PC-9 (cell line): ENCODE measurements at places on chromosomes 6 and 20. TPM values are rescaled to one million over a fixed set of nuclear protein-coding genes. Genes with fewer than 3 reads are reported as not detected.

DNA sequence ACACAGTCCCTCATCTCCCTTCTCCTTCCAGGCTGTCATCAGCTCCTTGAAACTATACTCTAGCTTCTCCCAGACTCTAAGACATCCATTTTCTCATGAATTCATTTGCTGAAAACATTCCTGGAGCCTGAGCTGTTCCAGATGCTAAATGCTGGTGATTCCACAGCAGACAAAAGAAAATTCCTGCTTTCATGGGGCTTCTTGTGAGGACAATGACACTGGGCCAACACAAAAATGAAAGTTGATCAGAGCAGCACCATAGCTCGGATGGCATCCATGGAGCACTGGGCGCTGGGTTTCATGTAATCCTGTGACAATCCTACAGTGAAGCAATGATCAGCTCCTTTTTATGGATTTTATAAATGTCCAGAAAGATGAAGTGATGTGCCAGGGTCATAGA, 47.4 kb upstream of the STX16 start:
- DNase-seq = no peak

Gene SLC39A7
- total RNA-seq = 96.4 and 110 TPM in 2 replicates

Gene VSTM2L
- 1.4 and 2.3 TPM in 2 replicates for total RNA-seq

Gene PRDM13
- not detected in 2 replicates for total RNA-seq

- DNase-seq = no peak
These were observed 3.8 kb downstream of the TSHZ2 start for GRCh38 chr20:52975803-52976531.

Gene ABHD16B
- not detected in 2 replicates for total RNA-seq

Gene SLC35D3
- total RNA-seq = not detected in 2 replicates

- DNase-seq = no peak
These were observed 580.5 kb upstream of the MARCKS start for GRCh38 chr6:113276601-113277000.

Gene BPI
- total RNA-seq = not detected in 2 replicates

Gene HTR1E
- total RNA-seq = not detected in 2 replicates

DNA sequence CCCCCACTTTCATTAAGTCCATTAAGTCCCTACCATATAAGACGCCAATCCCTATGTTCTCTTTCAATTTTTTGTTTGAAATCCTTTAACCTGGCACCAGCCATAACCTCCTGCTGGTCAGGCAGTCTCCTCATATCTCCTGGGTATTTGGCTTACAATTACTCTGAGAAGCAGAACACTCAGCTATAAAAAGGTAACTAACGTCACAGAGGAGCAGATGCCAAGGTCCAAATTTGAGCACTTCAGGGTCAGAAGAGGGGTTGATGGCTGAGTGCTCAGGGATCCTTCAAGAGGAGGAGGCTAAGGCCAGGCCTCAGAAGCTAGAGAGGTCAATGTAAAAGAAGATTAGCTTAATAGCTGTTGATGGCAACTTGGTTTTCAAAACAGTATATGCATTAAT, 22.3 kb upstream of the RCAN2 start:
- no peak for DNase-seq

DNA sequence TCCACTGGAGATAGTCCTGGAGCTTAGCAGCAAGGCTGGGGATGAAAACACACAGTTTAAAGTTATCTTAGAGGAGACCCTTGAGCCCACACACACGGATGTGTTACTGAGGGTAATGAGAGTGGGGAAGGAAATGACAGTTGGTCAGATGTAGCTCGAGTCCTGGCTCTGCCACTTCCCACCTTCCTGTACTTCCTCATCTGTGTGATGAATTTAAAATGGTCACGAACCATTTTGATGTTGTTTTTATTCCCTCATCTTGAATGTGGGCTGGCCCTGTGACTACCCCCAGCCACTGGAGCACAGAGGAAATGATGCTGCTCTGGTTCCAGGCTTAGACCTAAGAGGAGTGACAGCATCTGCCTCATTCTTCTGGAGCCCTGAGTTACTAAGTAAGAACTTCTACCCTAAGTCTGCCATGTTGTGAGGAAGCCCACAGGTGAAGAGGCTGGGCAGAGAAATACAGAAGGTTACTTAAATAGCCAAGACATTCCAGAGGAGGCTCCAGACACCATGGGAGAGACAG, 141.2 kb downstream of the NRN1 start:
- no peak for DNase-seq

DNA sequence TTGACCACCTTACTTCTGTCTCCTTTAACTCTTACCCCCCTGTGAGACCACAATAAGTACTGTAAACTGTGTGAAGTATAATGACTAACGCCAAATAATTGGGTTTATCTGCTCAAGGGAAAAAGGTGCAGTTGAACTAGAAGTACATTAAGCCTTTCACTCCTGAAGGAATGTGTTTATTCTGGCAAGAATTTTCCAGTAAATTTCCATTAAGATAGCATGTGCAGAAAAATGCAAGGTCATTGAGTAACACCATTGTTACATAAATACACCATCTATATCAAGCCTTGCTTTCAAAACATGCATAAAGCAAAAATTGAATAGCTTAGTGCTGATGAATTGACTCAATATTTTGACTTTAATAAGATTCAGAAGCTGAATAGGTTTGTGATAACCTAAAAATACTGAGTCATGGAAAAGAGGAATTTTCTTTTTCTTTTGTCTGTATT, 65.4 kb downstream of the ARHGAP18 start:
- peak; percentile 87 for DNase-seq

GRCh38 chr6:85458782-85459181, 8.9 kb downstream of the NT5E start:
- DNase-seq = no peak

Gene PDYN
- total RNA-seq = not detected in 2 replicates

GRCh38 chr6:85747093-85747492, 104.4 kb upstream of the SYNCRIP start:
- DNase-seq = no peak

GRCh38 chr20:58719971-58720371, 27.4 kb downstream of the NPEPL1 start:
- no peak for DNase-seq

DNA sequence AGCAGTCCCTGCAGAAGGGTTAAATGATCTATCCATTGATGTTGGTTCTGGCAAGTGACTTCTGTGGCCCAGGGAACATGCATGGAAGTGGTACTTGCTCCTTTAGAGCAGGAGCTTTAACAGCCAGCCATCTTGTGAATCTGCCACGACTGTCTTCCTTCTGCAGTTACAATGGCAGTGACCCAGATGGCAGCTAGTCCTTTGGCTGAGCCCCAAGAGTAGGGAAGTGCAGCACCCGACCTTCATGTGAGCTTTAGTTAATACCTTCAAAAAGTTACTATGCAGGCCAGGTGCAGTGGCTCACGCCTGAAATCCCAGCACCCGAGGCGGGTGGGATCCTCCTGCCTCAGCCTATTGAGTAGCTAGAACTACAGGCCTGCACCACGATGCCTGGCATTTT, 66.4 kb downstream of the POPDC3 start:
- no peak for DNase-seq

- no peak for DNase-seq
These were observed 1.3 kb downstream of the CYP24A1 start for GRCh38 chr20:54172532-54172855.

DNA sequence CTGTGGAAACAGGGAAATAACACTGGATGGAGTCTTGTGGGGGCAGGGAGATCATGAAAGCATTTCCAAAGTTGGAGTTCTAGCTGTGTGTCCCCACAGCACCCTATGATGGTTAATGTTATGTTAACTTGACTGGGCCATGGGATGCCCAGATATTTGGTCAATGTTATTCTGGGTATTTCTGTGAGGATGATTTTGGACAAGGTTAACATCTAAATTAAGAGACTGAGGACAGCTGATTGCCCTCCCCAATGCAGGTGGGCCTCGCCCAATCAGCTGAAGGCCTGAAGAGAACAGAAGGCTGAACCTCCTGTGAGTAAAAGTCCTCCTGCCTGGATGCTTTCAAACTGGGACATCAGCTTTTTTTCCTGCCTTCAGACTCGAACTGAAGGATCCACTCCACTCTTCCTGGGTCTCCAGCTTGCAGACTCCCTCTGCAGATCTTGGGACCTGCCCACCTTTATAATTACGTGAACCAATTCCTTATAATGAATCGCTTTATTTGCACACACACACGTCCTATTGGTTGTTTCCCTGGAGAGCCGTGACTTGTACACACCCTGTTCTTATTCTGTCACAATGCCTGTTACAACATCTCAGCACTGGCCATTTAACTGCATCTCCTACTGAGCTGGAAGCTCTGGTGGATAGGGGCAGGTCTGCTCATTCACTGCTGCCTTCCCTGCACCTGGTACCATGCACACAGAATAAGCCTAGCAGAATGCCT, 99.5 kb upstream of the IYD start:
- no peak for DNase-seq

Gene IDH3B
- 130 and 144 TPM in 2 replicates for total RNA-seq

DNA sequence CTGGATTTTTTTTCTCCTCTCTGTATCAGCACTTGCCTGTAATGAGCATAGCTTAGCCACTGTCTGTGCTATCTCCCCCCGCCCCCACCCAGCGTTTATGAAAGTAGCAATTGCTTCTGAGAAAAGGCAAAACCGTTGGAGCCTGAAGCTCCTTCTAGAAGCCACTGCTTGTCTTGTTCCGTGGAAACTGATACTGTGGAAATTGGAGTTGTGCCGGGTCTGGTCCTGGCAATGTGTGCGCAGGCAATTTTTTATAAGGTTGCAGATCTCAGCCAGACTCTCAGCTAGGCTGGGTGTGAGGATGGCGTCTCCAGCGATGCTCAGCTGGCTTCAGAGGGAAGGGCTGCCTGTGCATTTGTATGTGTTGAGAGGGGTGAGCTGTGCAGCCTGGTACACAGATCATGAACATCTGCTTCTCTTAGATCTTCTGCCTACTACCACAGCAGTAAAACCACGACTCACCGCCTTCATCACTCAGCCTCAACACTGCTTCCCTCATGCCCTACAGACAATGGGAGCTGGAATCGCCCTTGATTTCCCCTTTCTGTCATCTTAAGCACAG, 72.4 kb upstream of the GTSF1L start:
- no peak for DNase-seq

Gene TSPYL4
- 10.6 and 10.9 TPM in 2 replicates for total RNA-seq

- DNase-seq = peak; percentile 38
These were observed 89.7 kb downstream of the ATXN1 start for GRCh38 chr6:16671302-16672289.

DNA sequence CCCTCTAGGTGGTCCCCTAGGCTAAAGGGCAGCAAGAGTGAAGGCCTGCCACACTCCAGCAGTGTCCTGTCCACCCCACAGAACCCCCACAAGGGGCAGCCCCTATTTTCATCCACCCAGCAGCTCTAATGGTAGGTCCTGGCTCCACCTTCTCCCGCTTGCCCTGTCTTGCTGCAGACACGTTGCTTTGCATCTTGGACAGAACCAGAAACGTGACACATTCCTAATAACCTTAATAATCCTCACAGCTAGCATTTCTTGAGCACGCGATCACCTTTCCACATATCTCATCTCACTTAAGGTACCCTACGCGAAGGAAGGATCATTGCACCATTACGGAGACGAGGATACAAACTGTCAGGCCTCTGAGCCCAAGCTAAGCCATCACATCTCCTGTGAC, 11.7 kb upstream of the SLC22A23 start:
- no peak for DNase-seq

- DNase-seq = no peak
These were observed 363.8 kb upstream of the PTCHD4 start for GRCh38 chr6:48474830-48475229.

GRCh38 chr6:89662659-89663223, 24.2 kb upstream of the LYRM2 start:
- DNase-seq = no peak

GRCh38 chr6:79372757-79373156, 138.3 kb upstream of the HMGN3 start:
- no peak for DNase-seq

DNA sequence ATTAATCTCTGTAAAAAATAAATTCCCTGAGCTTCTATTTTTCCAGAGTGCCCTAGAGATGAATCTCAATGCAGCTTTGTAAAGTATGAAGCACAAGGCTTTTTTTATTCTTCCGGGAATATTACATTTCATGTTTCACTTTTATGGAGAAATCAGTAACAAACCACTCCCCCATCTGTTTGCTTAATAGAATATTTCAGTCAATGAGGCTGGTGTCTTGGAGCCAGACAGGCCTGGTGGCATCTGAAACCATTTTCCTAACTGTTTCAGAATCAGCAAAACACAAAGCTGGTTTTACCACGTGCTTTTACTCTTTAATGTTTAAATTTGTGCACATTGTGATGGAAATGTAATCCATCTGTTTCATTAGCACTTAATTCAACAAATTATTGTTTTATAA, 400.8 kb upstream of the HSF2 start:
- DNase-seq = no peak

GRCh38 chr6:38161754-38162492, 342.4 kb downstream of the ZFAND3 start:
- DNase-seq = no peak

DNA sequence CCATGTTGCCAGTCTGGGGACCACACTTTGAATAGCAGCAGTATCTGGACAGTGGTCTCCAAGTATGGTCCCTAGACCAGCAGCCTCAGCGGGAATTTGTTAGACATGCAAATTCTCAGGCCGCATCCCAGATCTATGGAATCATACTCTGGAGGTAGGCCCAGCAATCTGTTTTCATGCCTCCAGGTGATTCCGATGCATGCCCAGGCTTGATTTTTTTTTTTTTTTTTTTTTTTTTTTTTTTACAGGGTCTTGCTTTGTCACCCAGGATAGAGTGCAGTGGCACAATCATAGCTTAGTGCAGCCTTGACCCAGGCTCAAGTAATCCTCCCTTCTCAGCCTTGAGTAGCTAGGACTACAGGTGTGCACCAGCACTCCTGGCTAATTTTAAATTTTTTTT, 682 bp upstream of the SLA2 start:
- no peak for DNase-seq

Gene BCAS4
- total RNA-seq = 7.6 and 12.4 TPM in 2 replicates

Gene OR2J3
- not detected in 2 replicates for total RNA-seq

GRCh38 chr6:134080171-134080795, 27.9 kb upstream of the SLC2A12 start:
- peak; percentile 30 for DNase-seq

- DNase-seq = no peak
These were observed 6.7 kb downstream of the PTGIS start for GRCh38 chr20:49561256-49561655.

DNA sequence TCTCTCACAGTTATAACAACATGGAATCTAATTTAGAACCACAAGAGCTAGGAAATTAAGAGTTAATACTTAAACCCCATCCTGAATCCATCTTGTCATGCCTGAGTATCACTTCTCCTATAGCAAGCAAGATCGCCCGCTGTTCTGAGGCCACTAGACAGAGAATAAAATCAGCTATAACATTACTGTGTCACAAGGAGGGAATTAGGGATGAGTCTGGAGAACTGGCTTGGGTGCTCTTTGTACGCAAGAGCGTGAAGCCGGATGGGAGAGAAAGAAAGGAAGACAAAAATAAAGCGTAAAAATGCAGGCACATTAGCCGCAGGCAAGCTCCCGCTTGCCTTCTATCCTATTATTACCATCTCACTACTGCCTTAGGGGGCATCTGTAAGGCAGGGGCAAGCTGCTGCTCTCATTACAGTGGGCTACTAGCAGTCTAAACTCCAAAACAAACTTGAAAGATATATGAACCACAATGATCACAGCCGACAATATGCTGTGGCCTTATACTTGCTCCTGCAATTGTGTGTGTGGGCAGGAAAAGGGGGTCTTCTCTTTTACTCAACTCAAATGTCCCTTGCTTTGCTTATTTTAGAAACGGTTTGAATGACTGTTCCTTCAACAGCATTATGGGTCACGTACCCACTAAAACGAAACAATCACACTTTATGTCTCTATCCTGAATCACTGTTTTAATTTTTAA, 81.9 kb downstream of the GJA10 start:
- no peak for DNase-seq

Gene CD93
- 0.07 TPM in 1 of 2 replicates, not detected in the other for total RNA-seq

- DNase-seq = no peak
These were observed 1.6 kb downstream of the TFAP2C start for GRCh38 chr20:56630506-56631317.

- no peak for DNase-seq
These were observed 9.6 kb upstream of the CST3 start for GRCh38 chr20:23647346-23647745.
